ENCODE measurements at places on chromosomes 3 and 15.

DNA sequence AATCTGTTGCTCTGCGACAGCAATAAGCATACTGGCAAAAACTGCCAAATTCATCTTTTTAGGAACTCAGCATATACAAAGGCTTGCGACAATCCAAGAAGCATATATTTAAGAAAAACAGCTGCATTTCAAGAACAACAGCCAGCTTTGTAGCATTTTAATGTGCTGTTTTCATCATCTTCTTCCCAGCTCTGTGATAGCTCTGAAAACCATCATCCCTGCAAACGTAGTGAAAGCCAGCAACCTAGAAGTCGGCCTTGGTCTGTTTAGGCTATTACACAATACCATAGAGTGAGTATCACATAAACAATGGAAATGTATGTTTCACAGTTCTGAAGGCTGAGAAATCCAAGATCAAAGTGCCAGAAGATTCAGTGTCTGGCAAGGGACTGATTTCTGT, 187.5 kb downstream of the NAALADL2 start:
- no peak overlapping the region for H3K27ac ChIP-seq
- no peak overlapping the region for H3K4me3 ChIP-seq
- no peak for DNase-seq
- H3K27me3 ChIP-seq: no peaks in the 10 kb centered on the region
- no peaks in the 10 kb centered on the region for H3K4me1 ChIP-seq

GRCh38 chr3:126509597-126510307, 7.8 kb downstream of the UROC1 start:
- no peaks in the 10 kb centered on the region for H3K27me3 ChIP-seq
- no peaks in the 10 kb centered on the region for H3K4me1 ChIP-seq
- no peak for DNase-seq
- H3K4me3 ChIP-seq: no peak overlapping the region
- no peaks in the 10 kb centered on the region for H3K36me3 ChIP-seq

GRCh38 chr15:81914734-81915256, 131.0 kb downstream of the MEX3B start:
- no peaks in the 10 kb centered on the region for H3K27me3 ChIP-seq
- H3K4me3 ChIP-seq: no peak overlapping the region
- H3K4me1 ChIP-seq: peaks cover 2% of the 10 kb centered on the region
- no peak for DNase-seq
- no peak overlapping the region for H3K27ac ChIP-seq

DNA sequence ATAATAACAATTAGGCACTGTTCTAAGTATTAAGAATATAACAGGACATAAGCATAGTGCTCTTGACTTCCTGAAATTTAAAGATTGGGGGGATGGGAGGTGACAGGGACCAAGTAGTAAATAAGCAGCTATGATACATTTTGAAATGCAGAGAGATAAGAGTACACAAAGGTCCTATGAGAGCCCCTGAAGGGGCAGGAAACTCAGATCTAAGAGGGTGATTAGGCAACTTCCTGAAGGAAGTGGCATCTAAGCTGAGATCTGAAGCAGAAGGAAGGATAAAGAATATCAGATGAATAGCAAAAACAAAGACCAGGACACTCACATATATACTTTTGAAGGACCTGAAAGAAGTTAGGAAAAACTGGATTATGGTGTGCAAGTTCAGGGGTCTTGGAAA, 415.2 kb upstream of the FRG2C start:
- no peak overlapping the region for H3K4me3 ChIP-seq
- H3K36me3 ChIP-seq: no peaks in the 10 kb centered on the region
- DNase-seq: no peak

Measured in mesendoderm (in vitro differentiated cells).